Stimulated activated CD8-positive, alpha-beta memory T cell treated with anti-CD3 and anti-CD28 coated beads, Interleukin-7, amount 100 ng/mL, for 1 hour (primary cell): ENCODE measurements at places on chromosomes 5 and 9.

DNA sequence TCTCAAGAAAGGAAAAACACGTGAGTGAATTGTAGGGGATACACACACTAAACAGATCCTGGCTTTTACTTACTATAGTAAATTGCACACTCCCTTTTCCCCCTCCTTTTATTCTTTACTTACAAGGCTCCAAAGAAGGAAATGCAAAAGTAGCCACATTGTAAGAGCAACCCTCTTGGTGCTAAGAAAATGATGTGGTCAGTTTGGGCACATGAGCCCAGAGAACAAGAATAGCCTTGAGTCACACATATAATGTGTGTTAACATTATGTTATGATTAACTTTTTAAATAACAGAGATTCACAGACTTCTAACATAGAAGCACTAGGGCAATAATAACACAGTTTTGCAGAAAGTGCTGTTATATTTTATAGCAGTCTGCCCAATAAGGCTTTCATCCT, 48.5 kb downstream of the PCSK5 start:
- no peak for DNase-seq

GRCh38 chr9:88280816-88281382, 107.3 kb upstream of the SPIN1 start:
- DNase-seq: no peak

DNA sequence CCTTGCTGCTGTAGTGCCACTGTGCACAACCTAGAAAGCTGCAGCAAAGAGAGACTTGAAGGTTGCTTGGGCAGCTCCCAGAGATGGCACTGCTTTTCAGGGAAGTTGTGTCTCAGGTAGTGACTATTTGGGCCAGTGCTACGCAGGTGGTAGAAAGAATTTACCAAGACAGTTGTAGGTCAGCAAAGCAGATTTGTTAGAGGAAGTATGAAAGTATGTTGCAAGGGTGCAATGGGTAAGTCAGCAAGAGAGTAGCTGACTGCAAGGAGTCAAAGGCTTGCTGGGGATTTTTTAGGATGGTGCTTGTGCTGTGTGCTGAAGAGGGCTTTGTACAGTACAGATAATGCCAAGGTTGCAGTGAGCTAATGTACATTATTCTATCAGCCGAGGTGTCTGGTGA, 33.5 kb upstream of the SPARC start:
- DNase-seq: no peak

DNA sequence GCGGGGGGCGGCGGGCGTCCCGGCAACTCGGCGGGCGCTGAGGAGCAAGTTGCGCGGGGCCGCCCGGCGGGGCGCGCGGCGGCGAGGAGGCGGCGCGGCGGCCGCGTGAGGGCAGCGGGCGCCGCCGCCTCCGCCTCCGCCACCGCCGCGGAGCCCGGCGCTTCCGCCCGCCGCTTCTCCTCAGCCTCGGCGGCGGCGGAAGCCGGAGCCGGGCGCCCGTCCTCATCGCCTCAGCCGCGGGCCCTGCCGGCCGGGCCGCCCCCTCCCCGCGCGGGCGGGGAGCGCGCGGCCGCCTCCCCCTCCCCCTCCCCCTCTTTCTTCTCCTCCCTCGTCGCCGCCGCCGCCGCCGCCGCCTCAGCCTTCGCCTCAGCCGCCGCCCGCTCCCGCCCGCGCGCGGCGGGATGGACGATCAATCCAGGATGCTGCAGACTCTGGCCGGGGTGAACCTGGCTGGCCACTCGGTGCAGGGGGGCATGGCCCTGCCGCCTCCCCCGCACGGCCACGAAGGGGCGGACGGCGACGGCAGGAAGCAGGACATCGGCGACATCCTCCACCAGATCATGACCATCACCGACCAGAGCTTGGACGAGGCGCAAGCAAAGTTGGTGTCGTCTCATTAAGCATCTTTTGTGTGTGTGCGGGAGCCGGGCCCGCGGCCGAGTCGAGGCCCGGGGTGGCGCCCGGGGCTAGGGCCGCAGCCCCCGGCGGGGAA, at the start of gene PBX3:
Gene PBX3 (plus strand): TSS at position 321 of the 712 bp plus-strand sequence.
- DNase-seq: peak; percentile 19

GRCh38 chr9:91220021-91220420, 141.7 kb downstream of the AUH start:
- DNase-seq: no peak

- DNase-seq: no peak
Observed at GRCh38 chr9:108724122-108724521, 131.7 kb downstream of the ACTL7B start.

- no peak for DNase-seq
Observed at GRCh38 chr5:80714570-80715298, 60.0 kb upstream of the DHFR start.

DNA sequence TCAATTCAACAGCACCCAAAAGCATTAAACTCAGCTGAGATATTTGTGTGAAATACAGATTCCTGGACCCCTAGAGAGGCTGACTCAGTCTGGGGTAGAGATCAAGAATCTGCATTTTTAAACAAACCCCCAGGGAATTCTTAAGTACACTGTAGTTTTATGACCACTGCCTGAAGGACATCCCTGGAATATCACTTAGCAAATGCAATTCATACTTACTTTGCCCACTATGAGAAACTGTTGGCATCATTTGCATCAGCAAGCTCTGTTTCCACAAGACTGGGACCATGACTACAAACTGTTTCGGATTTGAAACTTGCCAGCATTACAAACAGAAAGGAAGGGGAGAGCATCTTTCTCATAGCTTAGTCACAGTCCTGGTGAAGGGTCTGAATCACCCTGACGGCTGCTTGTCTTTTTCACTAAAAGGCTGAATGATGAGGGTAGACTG, 63.7 kb downstream of the MLLT3 start:
- DNase-seq: no peak

GRCh38 chr5:150245808-150246207, 43.8 kb downstream of the CAMK2A start:
- no peak for DNase-seq

DNA sequence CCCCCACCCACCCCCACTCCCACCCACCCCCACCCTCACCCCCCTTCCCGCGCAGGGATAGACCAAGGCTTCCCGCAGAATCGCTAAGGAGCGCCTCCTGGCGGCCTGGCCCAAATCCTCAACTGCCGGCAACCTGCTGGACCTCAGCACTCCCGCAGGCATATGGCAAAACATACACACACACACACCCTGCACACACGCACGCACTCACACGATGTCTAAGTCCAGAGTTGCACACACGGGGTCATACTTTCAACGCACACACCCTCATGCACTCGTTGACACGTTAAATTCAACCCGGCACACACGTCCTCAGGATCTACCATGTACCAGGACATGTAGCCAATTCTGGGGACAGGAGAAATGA, 1.7 kb downstream of the CPLX2 start:
- no peak for DNase-seq

- DNase-seq: no peak
Observed at GRCh38 chr9:128428644-128429512, 8.2 kb downstream of the CERCAM start.

- no peak for DNase-seq
Observed at GRCh38 chr5:107216587-107216986, 454.1 kb downstream of the EFNA5 start.

DNA sequence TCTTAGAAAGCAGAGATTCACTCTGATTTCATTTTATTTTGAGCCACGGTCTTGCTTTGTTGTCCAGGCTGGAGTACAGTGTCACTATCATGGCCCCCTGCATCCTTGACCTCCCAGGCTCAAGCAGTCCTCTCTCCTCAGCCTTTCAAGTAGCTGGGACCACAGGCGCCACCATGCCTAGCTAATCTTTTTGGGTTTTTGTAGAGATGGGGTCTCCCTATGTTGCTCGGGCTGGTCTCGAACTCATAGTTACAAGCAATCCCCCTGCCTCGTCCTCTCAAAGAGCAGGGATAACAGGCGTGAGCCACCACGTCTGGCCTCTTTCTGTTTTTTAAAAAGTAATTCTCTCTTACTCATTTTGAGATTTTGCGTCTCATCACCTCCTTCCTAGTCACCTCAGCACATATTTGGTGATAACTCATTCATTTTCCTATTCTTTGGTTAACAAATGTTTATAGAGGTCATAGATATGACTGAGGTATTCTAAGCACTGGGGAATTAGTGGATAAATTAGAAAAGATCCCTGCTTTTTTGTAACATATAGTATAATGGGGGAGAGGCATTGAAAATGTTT, 10.8 kb upstream of the DCP2 start:
- no peak for DNase-seq

- no peak for DNase-seq
Observed at GRCh38 chr9:92345582-92345981, 19.8 kb downstream of the CENPP start.

- no peak for DNase-seq
Observed at GRCh38 chr9:101478444-101478843, 42.9 kb upstream of the ALDOB start.

- DNase-seq: no peak
Observed at GRCh38 chr9:98530806-98531386, 177.8 kb downstream of the GABBR2 start.

GRCh38 chr9:101269591-101270283, 115.1 kb downstream of the BAAT start:
- DNase-seq: no peak

- no peak for DNase-seq
Observed at GRCh38 chr5:41869151-41869723, 988 bp downstream of the OXCT1 start.

GRCh38 chr9:36676778-36677485, 104.2 kb downstream of the MELK start:
- no peak for DNase-seq

GRCh38 chr5:127577458-127577857, 60.0 kb downstream of the PRRC1 start:
- DNase-seq: no peak

DNA sequence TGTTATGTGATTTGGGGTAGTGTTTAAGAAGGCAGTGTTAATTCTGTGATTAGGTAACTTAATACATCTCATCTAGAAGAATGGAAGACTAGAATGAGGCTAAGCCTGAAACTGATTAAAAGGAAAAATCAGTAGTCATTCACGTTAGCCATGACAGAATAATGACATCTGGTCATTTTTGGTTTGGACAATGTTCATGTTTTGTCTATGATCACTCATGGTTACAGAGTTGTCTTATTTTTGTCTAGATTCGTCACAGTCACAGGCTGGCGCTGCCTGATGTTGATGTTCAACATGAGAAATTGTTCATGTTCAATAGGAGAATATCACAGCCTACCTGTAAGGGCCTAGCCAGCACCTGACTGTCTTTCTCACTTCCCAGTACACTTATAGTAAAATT, 9.5 kb upstream of the DOCK2 start:
- DNase-seq: no peak

DNA sequence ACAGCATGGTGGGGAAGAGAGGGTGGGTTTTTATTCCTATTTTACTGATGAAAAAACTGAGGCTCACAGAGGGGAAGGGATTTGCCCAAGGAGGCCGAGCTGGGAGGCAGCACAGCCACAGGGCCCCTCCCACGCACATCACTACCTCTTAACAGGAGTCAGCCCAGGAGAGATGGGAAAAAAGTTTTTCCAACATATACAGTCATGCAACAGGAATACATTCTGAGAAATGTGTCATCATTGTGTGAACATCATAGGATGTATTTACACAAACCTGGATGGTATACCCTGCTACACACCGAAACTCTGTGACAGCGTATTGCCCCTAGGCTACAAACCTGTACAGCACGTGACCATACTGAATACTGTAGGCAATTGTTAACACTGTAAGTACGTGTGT, 11.6 kb downstream of the TRAF1 start:
- DNase-seq: no peak

DNA sequence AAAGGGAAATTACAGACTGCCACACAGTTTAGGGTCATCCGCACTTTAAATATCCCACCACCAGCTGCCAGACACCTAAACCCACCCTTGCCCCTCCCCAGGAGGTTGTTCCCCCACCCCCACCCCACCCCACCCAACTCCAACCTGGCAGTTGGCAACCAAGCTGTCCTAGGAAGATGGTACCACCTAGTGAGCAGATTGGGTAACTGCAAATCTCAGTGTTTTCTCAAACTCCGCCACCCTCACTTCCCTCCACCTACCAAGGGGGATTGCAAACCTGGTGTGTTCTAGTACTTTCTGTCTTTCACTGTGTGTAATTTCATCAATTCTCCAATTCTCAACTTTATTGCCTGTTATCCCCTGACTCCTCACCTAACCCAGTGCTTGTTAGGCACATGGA, 323.8 kb upstream of the IRX2 start:
- no peak for DNase-seq

- DNase-seq: no peak
Observed at GRCh38 chr5:100789694-100790093, 113.4 kb downstream of the ST8SIA4 start.

GRCh38 chr9:21670374-21670773, 132.1 kb upstream of the MTAP start:
- no peak for DNase-seq

- no peak for DNase-seq
Observed at GRCh38 chr9:3863686-3864085, 337.9 kb upstream of the RFX3 start.

DNA sequence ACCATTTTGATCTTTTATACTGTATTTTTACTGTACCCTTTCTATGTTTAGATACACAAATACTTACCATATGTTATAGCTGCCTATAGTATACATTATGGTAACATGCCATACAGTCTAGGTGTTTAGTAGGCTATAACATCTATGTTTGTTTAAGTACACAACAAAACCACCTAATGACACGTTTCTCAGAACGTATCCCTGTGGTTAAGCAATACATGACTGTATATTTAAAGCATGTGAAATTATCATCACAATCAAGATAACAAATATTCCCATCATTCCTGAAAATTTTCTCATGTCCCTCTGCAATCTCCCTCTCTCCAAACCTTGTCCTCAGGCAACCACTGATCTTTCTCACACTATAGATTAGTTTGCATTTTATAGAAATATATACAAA, 66.4 kb upstream of the SUSD1 start:
- no peak for DNase-seq

GRCh38 chr9:13095056-13095455, 184.4 kb downstream of the MPDZ start:
- DNase-seq: no peak

DNA sequence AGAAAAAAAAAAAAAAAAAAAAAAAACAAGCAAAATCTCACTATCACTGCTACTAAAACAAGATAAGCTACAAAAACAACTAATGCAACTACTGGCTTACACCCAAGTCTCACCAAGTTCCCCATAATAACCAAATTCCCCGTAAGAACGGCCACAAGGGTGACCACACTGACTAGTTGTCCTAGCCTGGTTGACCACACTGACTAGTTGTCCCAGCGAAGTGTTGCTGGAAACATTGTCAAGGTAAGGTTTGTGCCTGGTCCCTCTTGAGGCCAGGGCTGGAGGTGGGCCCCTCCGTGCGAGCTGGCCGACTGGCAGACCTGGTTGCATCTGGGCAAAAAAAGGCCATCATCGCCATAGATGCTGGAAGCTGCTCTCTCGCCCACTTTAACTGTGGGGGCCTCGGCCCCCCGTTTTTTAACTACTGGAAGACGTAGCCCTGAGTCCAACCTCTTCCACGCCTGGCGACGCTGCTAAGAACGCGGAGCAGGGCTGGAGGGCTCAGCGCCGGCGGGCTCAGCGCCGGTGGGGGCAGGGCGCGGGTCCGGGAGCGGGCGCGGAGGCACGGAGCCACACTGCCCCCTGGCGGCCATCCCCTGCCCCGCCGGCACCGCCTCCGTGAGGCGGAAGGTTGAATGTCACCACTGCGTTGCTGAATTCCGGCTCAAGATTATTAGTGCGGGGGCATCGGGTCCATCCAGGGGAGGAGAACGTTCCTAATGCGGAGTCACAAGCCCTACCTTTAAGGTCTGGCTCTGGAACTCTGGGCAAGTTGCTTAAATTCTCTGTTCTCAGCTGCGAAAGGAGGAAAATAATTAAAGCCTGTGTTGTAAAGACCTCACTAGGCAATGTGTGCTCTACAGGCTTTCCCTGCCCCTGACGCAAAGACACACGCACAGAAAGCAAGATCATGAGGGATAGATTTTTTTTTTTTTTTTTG, 84.0 kb downstream of the HSD17B3 start:
- DNase-seq: peak; percentile 67

- peak; percentile 62 for DNase-seq
Observed at GRCh38 chr5:79857714-79858409, 133.2 kb downstream of the MTX3 start.
